Spinal cord (tissue), 10 donors: ENCODE measurements at places on chromosomes 11 and 22. TPM values are rescaled to one million over a fixed set of nuclear protein-coding genes. Genes with fewer than 3 reads are reported as not detected.

The TRMT2A gene
- 24.5 TPM for total RNA-seq

The ANKK1 gene
- total RNA-seq: 0.20 TPM

The ELMOD1 gene
- 102 TPM for total RNA-seq

The POU2AF2 gene
- total RNA-seq: not detected

The JRKL gene
- total RNA-seq: 8.0 TPM
